ENCODE measurements at places on chromosomes 5 and 9.

- DNase-seq: no peak
Observed at GRCh38 chr9:129436751-129437625, 183.9 kb downstream of the C9orf50 start.

- no peak for DNase-seq
Observed at GRCh38 chr5:28450997-28451396, 1412.6 kb upstream of the CDH9 start.

DNA sequence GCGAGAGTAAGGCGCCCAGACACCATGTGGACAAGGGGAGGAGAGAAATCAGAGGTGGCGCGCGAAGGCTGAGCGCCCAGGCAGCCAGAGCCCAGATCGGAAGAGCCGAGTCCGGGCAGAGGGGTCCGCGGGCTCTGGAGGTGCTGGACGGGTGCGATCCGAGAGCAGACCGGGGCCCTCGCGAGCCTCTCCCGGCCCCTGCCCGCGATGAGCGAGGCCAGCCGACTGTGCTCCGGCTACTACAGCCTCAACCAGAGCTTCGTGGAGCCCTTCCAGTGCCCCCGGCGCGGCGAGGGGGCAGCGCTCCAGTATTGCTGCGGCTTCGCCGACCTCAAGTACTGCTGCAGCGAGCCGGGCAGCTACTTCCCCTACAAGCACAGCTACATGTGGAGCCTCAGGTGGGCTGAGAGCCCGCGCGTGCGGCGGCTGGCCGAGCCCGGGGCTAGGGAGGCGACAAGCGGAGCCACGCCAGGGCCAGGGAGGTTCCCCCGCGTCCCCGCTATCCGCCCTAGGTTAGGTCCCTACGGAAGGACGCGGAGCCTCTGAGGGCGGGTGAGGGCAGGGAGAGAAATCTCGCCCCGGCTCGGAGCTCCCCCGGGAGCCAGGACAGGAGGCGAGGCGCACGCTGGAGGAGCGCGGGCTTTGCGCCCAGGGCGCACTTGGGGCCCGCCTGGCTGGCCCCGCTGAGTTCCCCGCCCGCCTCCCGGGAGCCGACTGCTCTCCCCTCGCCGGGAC lies at the start of gene SHISAL2B:
SHISAL2B (plus strand) TSS at position 87 of the 735 bp plus-strand sequence; CDS start at position 208, 121 bp downstream.
- DNase-seq: no peak

- DNase-seq: no peak
Observed at GRCh38 chr5:172758077-172758833, 12.7 kb downstream of the DUSP1 start.

DNA sequence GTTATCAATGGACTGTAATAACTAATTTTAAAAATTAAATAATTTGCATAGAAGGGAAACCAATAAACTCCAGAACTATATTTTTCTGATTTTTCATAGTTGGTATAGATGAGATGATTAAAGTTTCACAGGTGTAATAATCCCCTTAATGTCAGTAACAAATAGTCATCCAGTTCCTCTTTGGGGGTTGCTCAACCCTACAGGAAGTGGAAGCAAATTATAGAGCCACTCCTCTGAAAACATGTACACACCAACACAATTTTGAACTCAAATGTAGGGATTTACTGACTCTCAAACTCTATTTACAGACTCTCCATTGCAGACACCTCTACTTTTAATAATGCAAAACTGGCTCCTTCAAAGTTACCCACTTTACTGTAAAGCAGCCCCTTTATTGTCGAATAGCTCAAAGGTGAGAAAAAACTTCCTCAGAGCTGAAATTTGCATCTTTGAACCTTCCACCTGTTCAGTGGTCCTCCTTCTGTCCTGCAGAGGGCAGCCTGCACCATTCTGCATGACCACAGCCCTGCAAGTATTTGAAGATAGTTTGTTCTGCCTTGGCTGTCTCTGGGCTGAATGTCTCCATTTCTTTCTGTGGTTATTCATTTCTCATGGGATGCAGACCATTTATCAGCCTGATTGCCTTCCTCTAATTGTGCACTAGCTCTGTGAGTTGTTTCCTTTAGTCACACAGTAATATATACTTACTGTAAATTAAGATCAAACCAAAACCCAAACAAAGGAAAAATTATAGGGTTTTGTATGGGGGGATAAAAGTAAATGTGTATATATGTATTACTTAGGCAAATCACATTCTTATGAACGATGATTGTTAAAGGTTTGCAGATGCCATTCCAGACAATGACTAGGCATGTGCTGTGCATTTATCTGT lies 383.2 kb upstream of the SGCD start:
- no peak for DNase-seq

DNA sequence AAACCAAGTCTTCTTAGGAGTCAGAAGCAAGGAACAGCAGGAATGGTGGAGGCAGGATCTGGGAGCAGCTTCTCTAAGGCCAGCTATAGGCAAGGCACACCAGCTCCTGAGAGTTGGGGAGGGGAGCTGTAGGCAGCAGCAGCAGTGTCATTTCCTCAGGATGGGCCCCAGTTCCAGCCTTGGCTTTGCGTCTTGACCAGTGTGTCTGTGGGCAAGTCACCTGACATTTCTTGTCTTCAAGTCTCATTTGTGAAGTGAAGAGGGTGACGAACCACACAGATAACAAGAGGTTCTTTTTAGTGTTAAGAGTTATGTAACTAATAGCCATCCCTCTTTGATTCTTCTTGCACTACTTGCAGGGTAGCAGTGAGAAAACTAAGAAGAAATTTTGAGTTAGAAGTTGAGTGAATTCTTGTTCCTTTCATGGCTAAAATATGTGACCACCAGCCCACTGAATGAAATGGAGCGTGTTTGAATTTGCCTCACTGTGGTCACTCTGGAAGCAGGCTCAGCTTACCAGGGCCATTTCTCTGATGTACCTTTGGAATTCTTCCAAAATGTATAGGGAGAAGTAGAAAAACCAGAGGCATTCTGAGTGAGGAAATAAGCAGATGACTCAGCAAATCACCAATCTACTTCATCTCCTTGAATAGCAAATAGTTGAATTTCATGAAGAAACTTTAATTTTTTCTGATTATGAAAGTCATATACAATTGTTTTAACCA lies 42.4 kb downstream of the RHOBTB3 start:
- no peak for DNase-seq

DNA sequence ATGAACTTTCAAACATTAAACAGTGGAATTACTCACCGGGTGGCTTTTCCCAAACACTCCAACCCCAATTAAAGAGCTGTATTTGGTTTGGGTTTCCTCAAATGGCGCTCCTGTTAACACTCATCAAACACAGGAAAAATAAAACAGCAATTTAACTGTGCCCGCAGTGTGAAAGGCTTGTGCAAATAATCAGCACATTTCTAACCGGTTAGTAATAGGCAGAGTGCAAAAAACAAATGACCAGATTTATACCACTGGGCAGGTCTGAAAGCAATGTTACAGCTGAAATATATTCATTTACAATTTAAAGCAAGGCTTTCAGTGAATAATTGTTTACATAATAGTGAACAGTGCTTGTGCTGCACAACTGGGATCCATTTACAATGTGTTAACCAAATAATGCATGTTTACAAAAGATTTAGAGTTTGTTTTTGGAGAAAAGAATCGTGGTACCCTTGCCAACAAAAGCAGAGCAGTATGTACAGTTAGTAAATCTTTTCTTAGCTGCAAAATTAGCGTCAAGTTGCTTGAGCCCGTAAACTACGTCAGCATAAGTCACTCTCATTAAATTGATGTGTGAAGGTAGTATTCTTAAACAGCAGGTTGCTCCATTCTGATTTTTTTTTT lies 662.9 kb upstream of the ZNF608 start:
- no peak for DNase-seq

- no peak for DNase-seq
Observed at GRCh38 chr5:54775645-54776044, 209.7 kb downstream of the ESM1 start.

- DNase-seq: no peak
Observed at GRCh38 chr5:121987052-121987684, 25.4 kb downstream of the SRFBP1 start.

DNA sequence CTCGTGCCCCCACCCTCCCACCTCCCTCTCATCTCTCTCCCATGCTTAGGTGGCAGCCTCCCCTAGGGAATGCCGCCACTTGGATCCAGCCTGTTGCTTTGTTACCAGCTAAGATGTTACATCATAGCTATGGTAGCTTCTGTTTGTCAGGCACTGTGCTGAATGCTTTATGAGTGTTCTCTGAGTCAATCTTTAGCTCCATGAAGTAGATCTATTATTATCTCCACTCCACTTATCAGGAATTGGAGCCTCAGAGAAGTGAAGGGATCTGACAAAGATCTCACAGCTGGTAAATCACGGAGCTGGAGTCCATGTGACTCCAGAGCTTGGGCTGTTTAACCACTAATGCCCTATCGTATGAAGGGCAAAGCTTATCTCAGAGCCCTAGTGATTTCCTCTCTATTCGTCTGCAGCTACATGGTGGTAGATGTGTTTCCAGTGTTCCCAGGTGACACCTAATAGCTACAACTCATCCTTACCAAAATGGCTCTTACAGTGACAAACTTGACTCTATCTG lies 54.1 kb downstream of the GARNL3 start:
- no peak for DNase-seq

DNA sequence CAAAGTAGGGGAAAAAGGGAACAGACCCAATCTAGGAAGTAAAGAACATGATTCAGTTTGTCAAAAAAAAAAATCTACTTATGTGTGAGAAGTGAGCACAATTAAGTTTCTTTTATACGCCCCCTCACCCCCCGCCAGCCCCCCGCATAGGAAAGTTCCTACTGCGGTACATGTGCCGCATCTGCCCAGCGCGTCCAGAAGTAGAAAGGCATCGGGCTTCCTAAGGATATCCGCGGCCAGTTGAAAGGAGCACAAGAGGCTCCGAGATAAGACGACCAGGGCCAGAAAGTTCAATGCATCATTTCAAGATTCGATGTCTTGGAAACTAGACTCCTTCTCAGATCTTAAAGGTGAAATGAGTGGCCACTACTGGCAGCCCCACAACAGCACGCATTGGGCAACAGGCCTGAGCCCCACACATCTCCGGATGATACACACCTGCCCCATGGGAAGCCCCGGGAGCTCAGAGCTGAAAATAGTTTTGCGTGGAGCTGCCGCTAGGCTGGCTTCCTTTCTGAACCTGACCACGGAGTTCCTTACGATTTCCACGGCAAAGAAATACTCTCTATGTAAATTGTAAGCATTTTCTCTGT lies 203.9 kb downstream of the RAB3C start:
- no peak for DNase-seq

DNA sequence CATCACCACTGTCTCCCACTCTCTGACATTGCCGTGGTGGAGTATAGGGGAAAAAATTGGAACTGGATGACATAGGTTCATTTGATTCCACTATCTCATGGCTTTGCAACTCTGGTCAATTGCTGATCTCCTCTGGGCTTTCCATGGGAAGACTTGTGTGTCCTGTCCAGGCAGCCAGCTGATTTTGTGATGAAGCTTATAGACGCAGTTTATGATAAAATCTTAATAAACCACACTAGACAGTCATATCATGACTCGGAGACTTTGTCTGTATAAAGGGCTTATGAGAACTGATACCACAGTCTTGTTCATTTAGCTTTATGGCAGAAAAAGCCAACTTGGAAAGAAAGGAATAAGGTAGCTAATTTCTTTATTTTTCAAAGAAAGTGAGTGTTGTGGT lies 296.5 kb downstream of the MAST4 start:
- no peak for DNase-seq

- no peak for DNase-seq
Observed at GRCh38 chr9:431701-432100, 217.0 kb downstream of the DOCK8 start.

DNA sequence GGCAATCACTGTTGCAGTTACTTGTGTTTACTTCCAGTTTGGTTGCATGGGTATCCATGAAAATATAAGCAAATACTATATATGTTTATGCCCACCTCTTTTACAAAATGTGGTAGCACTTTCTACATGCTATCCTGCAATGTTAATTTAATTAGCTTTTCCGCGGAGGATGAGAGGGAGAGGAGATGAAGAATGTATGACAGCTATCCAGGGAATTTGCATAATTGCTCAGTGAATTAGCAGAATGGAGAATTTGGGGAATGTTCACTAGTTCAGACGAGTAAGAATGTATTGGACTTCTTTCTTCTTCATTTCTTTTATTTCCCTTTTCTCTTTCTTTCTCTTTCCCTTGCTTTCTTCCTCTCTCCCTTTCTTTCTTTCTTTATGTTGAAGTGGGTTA lies 140.7 kb upstream of the SLC28A3 start:
- no peak for DNase-seq

DNA sequence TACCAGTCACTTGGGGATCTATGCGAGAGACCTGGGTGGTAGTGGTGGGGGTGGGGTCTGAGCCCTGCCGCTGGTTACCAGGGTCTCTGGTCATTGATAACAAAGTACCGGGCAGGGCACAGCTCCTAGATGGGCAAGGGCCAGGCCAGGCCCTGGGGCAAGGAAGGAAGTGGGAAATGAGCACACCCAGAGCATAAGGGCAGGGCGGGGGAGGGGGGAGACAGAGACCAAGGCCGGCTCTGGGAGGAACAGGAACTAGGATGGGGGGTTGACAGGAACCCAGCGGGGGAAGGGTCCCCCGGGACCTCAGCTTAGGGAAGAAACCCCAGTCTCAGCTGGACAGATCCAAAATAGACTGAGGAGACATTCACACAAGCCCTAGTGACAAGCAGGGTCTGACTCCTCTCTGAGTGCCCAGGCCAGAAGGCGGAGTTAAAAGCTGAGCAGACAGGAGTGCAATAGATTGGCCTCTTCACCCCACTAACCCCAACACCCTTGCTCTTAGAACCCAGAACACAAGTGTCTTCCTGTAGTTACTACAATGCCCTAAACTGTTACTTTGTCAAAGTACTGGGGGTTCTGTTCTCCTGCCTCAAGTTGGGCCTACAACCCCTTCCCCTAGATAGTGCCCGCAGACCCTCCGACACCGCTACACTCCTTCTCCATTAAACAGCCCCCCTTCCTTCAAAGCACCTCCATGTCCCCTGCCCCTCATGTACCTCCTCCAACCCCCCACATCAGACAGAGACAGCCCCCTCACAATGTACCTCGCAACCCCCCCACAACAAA lies 628 bp downstream of the ATOSB start:
- no peak for DNase-seq

- DNase-seq: no peak
Observed at GRCh38 chr9:134632329-134632728, 9.3 kb upstream of the COL5A1 start.

DNA sequence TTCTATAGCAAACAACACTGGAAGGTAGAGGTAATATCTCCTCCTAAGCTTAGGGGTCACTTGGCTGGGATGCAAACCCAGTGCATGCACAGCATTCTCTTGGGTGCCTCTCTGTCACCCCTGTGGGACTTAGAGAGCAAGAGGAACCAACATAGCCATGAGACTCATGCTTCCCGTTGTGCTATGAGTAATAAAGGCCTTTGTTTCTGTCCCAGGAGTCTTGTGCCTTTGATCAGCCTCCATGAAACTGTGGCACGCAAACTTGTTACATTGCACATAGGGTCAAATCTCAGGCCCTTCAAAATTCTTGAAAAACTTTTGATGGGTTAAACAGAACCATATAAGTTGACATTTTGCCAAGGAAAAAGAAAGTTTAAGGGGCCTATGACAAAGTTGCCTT lies 272.8 kb downstream of the TAF11L14 start:
- DNase-seq: no peak

GRCh38 chr5:126851501-126852011 lies 74.6 kb downstream of the LMNB1 start:
- no peak for DNase-seq

All from activated CD4-positive, alpha-beta T cell treated with anti-CD3 and anti-CD28 coated beads for 24 hours (primary cell).